ENCODE measurements at places on chromosomes 12 and 14.

GRCh38 chr12:118325081-118325480 is 47.6 kb downstream of the TAOK3 start:
- DNase-seq = no peak

DNA sequence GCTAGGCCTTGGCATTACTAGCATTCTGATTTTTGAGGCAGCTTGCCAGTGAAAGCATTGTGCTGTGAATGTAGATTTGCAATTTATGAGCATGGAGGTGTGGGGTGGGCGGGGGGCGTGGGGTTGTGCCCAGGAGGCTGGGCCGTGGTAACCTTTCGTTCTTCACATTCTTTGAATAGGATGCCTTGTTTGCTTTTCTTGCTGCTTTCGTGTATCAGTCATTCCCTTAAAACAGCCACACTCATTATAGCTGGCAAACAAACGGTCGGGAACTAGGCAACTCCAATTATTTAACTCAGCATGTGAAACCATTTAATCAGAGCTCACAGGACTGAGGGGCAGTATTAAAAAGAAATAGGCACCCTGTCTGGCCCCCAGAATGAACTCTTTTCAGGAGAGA is 115.9 kb upstream of the PELI2 start:
- no peak for DNase-seq

DNA sequence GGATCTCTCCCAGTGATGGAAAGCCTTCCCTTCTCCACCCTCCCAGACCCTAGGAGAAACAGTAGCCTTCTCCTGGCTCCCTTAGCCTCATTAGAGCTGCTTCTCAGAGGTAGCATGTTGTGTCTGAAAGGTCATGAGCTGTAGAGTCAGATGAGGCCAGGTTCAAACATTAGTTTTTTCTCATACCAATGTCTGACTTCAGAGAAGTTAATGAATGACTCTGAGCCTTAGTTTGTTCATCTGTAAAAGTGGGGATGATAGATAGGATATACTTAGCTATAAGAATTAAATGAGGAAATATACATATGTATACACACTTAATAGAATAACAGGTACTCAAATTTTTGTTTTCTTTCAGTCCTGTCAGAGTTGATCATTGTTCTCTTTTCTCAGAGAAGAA is 523 bp downstream of the SLC6A13 start:
- no peak for DNase-seq

DNA sequence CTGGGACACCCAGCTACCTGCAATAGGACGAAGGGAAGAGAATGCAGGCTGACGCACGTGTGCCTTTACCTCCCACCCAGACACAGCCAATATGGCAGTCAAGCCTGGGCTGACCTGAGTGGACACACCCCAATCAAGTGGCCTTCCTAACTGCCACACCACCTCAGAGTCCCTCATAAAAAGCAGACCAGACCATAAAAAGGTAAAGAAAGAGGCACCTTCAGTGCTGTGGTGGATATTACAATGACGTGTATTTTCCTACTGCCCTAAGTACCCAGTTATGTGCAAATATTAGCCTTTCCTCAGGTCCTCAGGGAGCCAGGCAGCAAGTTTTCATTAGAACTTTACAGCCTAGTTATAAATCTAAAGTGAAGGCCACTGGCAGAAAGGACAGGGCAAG is 75.8 kb downstream of the KCNK10 start:
- DNase-seq = no peak

- no peak for DNase-seq
Measured at GRCh38 chr12:27915021-27915420, 57.5 kb downstream of the PTHLH start.

DNA sequence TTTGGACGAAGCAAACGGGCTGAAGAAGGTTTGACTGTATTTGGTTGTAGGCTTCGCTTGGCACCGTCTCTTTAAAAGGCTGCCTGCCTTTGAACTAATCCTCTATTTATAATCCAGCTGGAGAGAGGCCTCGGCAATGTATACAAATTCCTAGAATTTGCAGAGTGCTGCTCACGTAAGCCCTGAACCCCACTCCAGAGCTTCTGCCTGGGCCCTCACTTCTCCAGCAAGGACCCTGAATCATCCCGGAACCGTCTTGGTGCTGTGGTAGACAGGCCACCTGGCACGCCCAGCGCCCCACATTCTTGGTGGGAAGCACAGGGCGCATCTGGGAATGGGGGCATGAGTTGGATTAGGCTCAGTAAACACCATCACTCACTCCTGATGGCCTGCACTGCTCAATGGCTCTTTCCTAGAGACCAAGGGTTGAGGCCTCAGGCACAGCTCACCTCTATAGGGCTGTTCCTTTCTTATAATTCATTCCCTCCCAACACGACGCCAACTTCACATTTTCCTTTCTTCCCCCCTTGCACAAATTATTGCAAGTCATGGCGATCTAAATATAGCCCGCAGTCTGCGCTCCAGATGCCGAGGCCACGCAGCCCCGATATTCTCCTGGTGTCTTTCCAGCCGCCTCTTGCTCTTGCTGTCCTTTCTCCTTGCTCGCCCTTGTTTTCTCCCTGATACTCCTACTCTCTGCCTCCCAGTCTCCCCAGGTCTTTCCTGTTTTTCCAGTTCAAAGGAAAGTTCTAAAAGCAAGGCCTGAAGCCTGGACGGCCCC is 141.0 kb downstream of the ZFP36L1 start:
- no peak for DNase-seq

DNA sequence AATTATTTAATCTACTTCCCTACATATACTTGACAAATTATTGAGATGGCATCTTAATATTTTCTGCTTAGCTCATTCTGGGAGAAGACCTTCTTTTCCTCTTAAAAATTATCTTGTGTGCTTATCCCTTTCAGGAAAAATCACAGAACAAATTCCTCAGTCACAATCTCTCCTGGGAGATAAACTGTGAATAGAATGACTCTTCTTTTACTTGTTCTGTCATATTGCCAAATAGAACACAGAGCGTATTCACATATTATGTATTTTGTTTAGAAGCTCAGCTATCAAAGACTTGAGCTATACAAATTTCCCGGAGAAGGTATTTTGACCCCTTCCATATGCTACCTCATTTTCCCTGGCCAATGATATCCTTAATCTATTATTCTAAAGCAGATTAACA is 146.7 kb downstream of the TMEM117 start:
- no peak for DNase-seq

DNA sequence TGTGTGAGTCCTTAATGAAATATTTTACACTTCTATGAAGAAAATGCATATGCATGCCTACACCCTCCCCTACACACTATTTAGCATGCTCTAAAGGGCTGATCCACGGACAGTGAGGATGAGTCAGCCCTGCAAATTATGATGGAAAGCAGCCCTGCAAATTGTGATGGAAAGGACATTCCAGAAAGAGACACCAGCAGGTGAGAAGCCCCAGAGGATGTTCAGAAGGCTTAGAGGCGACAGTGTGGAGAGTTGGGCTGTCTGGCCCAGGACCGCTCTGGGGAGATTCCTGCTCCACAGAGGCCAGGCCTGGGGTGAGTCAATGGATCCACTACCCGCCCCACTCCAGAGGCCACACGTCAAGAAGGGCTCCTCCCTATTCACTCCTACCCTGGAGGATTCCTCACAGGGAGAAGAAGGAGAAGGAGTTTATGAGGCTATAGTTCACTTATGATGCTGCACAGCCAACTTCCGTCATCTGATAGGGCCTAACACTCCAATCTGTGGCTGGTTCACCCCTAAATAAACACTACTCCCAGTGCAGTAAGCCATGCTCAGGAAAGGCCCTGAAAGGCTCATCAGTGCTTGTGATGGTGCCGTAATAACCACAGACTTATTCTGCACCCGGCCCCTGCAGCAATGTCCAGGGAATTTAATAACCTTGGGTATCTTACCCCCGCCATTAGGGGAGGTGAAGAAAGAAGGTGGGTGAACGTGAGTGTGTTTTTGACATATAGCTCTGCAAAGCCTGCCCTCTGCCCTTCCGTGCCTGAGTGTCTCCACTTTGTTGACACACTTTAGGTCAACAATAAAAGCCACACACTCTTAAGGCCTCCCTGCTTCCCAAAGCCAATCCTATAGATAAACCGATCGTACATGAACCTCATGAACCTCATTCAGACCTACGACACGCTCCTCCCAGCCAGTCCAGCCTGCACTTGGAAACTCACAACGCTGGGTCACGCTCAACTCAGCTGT is 46.4 kb downstream of the CLMN start:
- no peak for DNase-seq

DNA sequence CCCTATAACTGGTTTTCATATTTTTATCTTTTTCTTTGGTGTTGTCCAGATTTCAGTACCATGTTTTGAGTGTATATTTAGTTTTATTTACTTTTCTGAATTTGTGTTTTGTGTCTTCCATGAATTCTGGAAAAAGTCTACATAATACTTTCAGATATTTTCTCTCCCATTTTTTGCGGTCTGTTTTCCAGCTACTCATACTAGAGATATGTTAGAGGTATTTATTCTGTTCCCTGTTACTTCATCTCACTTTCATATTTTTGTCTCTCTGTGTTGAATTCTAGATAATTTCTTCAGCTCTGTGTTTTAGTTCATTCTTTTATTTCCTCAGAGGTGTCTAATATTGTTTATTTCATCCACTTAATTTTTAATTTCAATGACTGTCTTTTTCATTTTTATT is 74.2 kb downstream of the IFT81 start:
- no peak for DNase-seq

DNA sequence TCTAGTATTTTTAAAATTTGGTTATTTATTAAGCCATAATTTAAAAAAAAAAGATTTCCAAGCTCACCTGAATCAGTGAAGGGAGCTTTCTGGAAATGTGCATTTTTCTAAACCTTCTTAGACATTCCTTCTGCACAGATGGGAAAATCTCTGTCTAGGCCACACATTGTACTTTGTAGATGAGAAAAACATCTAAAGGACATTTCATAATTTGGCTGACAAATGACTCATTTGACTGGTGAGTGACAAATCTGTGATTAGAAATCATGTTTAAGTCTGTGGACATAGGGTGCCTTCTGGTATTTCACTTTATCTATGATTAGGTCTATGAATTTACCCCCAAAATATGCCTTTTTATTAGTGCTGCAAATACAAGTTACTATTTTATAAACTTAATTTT is 1044.9 kb upstream of the FLRT2 start:
- no peak for DNase-seq

DNA sequence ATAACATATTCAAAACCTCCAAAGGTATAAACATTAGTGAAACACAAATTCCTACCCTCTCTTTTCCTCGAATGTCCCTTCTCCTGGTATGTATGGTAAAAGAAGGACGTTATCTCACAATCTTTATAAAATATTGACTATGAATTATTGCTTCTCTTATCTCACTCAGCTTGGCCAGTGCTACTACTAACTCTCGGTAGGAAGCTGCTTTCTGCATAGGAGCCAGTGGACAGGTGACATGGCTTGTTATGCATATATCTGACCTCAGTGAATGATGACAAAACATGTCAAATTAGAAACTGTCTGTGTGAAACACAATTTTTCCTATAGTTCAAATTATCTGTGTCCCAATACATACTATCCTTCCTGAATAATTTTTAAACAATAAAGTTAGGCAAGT is 48.5 kb upstream of the FLRT2 start:
- no peak for DNase-seq

- no peak for DNase-seq
Measured at GRCh38 chr12:101021442-101021841, 188.6 kb downstream of the SLC5A8 start.

- no peak for DNase-seq
Measured at GRCh38 chr12:28257411-28257810, 67.2 kb downstream of the CCDC91 start.
